ENCODE measurements at places on chromosomes 6 and 20.

DNA sequence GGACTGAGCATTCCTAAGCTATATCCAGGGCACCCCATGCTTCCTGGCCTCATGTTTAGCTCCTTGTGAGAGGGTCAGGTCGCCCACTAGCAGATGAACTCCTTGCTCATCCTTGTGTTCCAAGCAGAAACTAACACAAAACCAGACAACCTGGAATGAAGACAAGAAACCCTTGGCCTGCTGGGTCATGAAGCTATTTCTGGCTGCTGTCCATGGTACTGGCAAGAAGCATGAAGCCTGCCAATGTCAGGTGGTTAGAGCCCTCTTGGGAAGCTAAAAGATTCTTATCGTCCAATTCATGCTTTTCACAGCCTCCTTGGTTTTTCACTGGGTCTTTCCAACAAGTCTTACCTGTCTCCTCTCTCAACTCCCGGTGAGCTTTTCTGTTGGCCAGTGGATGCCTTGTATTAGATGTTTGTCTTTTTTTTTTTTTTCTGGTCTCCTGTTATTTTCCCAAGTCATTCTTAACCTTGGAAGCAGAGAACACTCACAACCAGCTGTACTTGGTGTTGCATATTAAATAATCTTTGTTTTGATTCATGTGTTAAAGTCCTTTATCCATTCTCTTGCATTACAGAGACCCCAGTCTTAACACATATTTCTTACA is 180.3 kb downstream of the ANKRD60 start:
- no peak for DNase-seq

DNA sequence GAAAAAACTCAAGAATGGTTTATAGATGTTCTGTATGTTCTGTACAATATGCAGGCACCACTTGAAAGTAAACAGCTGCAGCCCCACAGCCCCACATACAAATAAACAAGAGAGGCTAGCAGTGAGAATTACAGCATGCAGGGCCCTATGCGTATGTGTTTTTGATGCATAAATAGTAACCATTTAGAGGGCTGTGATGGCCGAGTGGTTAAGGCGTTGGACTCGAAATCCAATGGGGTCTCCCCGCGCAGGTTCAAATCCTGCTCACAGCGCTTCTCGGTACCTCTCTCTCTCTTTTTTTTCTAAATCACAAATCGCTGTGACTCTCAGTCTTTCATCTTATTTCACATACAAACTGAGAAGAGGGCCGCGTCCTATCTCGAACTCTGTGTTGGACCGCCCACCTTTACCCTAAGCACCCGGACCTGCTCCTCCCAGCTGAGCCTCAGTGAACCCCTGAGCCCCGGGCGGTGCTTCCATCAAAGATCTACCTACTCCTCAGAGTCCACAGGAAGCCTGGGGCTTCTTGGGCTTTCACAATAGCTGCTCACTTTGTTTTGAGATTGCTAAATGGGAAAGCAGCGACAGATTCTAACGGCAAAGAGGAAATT is 37.7 kb upstream of the PRSS16 start:
- peak; percentile 24 for DNase-seq

GRCh38 chr6:154371281-154371680 is 14.7 kb upstream of the IPCEF1 start:
- DNase-seq = no peak

DNA sequence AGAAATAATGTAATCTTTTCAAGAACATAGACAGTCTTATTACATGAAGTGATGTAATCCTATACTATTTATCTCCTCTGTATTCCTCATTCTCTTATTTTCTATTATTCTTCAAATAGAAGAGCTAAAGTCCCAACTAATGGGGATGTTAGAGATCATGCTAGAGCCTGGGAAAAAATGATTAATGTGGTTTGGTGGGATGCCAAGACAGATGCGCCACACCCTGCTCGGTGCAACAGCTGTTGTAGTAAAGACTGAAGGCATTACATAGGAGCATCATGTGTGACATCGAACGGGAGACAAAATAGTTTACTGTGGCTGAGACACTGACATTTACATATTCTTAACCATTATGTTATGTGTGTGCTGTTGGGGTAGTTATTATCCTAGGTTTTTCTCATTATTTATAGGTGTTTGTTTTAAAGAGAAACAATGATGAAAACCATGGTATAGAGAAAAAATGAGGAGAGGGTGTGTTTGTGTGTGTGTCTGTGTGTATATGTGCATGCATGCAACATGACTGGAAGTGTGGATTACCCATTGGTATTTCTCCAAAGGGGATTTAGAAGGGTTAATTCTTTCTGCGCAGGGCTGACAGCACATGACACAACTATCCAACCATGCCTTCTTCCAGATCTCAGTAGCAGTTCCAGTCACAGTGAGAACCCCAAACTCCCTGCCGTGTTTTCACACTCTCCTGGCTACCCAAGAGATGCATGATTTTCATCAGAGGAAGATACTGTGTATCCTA is 155.3 kb downstream of the EYA4 start:
- DNase-seq = no peak

GRCh38 chr6:167745670-167746389 is 80.9 kb upstream of the AFDN start:
- no peak for DNase-seq

DNA sequence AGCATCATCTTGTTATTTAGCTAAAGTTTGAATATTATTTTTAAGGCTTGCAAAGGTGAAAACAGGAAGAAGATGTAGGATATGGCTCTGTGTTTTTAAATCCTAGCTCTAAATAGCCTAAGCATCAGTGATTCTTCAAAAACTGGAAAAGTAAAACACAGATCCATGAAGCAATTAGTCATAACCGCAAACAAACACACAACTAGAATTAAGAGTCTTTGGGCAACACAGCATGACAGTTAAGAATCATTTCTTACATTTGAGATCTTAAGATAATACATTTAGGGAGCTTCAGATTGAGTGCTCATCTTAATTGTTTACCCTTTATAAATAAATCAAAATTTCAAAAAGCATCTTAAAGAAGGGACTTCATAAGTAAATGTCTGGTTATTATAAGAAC is 115.8 kb upstream of the MAP7 start:
- DNase-seq = no peak

GRCh38 chr6:22965889-22966288 is 396.5 kb downstream of the HDGFL1 start:
- no peak for DNase-seq

DNA sequence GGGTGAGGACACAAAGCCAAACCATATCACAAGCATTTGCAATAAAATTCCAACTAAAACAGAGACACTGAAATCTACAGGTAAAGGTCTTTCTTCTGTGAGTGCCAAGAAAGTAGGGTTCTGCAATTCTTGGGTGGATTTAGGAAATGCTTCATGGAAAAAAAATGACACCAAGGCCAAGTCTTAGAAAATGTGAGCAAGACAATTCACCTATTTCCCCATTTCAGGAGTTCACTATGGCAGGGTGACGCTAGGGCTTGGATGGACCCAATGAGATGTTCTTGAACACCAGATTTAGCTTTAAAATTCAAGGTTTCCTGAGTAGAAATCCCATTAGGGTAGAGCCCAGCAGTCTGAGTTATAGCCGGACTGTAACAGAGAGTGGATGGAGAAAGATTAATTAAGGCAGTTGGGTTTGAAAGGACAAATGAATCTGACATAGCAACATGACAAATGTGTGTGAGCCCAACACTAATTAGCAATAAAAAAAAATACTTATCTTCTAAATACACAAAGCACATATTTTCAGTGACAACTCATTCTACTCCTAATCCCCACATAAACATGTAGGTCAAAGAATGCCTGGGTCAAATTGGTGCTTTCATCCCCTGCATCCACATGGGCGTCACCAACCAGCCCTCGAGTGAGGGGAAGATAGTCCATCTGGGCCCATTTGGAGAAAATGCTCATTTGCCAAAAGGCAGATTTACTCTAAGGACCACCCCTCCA is 180.4 kb upstream of the JARID2 start:
- no peak for DNase-seq

DNA sequence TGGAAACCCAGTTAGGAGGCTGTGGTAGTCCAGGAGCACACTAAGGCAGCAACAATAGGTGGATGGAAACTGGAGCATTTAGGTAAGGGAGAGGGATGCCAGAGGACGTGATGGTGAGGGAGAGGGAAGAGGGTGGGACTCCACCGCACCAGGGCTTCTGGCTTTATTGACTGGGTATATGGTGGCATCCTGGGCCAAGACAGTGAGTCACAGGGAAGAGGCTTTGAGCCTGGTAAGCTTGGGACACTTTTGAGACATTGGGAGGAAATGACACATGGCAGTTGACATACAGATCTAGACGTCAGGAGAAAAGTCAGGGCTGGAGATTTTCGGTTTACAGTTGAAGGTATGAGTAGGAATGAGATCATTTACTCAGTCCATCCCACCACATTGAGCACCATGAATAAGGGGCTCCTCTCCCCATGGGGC is 14.9 kb downstream of the NT5E start:
- no peak for DNase-seq

DNA sequence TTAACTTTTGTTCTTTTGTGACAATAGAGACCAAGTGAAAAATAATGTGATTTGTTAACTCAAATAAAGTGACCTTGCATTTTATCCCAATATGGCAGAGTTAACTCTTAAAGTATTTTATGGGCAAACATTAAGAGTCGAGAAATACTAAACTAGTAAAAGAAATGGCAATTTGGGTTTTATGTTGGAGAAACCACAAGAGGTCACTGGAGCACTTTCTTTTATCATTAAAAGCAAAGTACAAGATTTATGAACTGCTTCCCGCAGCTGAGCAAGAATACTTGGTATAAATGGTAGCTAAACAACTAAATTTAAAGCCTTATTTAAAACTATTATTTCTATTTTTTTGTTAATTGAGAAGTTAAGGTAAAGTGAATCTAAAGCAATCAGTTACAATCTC is 33.5 kb upstream of the MCM9 start:
- DNase-seq = no peak

DNA sequence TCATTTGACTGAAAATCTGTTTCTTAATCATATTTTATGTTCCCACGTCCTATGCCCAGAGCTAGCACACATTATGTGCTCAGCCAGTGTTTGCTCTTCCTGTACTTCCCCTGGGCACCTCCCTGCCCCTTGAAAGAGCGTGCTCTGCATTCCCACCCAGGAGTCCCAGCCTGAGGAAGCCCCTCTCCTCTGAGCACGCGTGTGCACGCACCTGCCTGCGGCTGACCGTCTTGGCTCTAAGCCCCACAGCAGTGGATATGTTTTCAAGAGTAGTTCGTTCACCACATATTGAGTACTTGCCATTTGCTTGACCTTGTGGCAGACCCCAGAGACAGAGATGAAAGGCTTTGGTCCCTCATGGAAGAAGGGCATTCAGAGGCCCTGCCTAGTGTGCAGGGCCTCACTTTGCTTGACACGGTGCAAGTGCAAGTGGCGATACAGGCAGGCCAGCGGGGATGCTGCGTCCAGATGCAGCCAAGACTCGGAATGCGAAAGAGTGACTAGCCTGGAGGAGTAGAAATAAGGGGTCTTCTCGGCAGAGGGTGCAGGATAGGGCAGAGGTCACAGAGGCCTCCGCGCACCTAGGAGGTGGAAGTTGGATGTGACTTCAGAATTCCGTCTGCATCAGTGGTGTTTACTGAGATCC is 14.1 kb downstream of the SYNDIG1 start:
- DNase-seq = no peak

- DNase-seq = no peak
Measured at GRCh38 chr6:71349395-71349794, 60.8 kb downstream of the OGFRL1 start.

- DNase-seq = no peak
Measured at GRCh38 chr6:26452631-26453235, 5.0 kb upstream of the BTN2A1 start.

DNA sequence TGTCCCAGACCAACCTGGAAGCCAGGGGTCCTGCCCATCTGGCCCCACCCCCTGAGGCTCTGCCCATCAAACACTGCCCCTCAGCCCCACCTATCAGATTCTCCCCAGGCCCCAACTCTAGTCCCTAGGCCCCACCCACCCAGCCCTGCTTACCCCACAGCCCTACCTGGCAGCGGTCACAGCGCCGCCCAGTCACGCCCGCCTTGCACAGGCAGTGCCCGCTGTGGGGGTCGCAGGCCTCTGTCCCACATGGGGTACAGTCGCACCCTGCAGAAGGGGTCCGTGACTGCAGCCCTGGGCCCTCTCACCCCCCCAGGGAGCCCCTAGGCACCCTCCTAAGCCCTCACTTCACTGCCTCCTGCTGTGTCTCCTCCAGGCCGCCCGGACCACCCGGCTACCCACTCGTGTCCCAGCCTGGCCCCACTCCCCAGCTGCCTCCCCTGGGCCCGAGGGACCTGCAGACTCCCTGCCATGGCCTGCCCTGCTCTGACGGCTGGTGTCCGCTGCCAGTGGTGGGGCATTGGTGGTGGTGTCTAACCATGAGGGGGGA is 19.8 kb downstream of the ADRM1 start:
- no peak for DNase-seq

GRCh38 chr6:161216616-161217205 is 57.1 kb downstream of the AGPAT4 start:
- no peak for DNase-seq

GRCh38 chr20:23407781-23408464 is 13.4 kb downstream of the NAPB start:
- DNase-seq = no peak

- no peak for DNase-seq
Measured at GRCh38 chr6:51528556-51528955, 558.9 kb downstream of the PKHD1 start.

DNA sequence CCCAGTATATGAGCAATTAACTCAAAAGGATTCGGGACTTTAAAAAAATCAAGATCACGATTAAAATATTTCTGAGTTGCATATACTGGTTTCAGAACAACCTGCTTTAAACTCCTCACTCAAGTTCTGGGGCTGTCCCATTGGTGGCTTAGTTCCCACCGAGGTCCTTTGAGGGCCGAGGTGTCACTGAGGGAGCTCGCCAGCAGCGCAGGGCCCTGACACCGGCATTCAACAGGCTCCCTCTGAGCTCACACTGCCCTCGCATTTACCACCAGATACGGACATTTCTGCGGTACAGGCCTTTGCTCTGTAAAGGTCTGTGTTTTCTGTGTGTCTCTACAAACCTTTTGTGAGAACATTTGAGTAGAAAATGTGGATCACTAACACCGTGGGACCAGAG is 24.4 kb upstream of the BNIP5 start:
- DNase-seq = no peak

DNA sequence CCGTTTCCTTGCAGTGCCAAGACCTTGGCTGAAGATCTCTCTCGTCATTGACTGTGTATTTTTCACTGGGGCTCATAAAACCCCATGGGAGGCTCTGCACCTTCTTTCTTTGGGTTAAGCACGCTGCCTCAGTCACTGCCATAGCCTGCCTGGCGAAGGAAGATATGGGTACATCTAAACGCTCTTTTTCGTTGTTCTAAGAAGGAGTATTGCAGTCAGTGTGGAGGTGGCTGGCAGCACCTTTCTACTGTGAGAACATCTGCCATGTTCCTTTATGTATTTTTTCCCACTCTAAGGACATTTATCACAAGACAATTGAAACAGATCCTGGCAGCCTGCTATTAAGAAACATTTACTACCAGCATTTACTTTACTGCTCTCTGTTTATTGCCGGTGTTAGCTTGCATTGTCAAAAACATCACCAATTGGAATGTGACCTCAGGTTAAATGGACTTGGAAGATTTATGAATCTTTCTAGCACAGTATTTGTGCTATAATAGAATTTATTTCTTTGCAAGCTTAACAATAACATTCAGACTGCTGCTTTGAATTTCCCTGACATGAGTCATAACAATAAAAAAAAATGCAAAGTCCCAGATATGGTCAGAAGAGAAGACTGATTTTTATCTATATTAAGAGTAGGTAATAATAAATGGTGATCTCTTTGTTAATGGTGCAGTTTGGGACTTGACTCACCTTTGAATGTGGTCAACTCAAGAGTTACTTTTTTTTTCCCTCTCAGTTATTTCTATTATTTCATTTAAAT is 62.2 kb upstream of the CLDN20 start:
- no peak for DNase-seq

- DNase-seq = no peak
Measured at GRCh38 chr6:20692023-20692422, 157.8 kb downstream of the CDKAL1 start.

GRCh38 chr6:22667855-22668254 is 98.5 kb downstream of the HDGFL1 start:
- DNase-seq = no peak

Measured in NCI-H1930 (cell line).